ENCODE measurements at places on chromosomes 11 and 22. TPM values are rescaled to one million over a fixed set of nuclear protein-coding genes. Genes with fewer than 3 reads are reported as not detected.

Gene BARX2
- 2.9 TPM for polyA plus RNA-seq

Gene OR52H1
- polyA plus RNA-seq: not detected

Gene TBC1D22A
- 25.7 TPM for polyA plus RNA-seq

Gene OR8D1
- not detected for polyA plus RNA-seq

Gene GPR83
- polyA plus RNA-seq: 0.23 TPM

Gene RIC3
- 15.7 TPM for polyA plus RNA-seq

Gene ADM2
- polyA plus RNA-seq: 1.4 TPM

Gene OR4A5
- polyA plus RNA-seq: not detected

Gene CYB5R3
- polyA plus RNA-seq: 70.7 TPM

Gene MOGAT2
- 0.27 TPM for polyA plus RNA-seq

Gene MYBPC3
- 0.55 TPM for polyA plus RNA-seq

Gene TIRAP
- polyA plus RNA-seq: 4.8 TPM

Gene SLC5A12
- polyA plus RNA-seq: 0.18 TPM

Gene IGF2
- polyA plus RNA-seq: 7.2 TPM

Gene CELSR1
- polyA plus RNA-seq: 9.4 TPM

Gene SERPING1
- polyA plus RNA-seq: 164 TPM

Gene SLCO2B1
- polyA plus RNA-seq: 14.4 TPM

Gene PIH1D2
- 1.4 TPM for polyA plus RNA-seq

Gene ABCC8
- polyA plus RNA-seq: 0.62 TPM

Gene MYOD1
- 0.43 TPM for polyA plus RNA-seq

Gene CARD16
- polyA plus RNA-seq: 75.7 TPM

Gene SLC22A9
- polyA plus RNA-seq: 0.02 TPM

Gene GUCY1A2
- 0.14 TPM for polyA plus RNA-seq

Gene PKP3
- polyA plus RNA-seq: 26.5 TPM

Gene POTEH
- 0.02 TPM for polyA plus RNA-seq

All from thymus (tissue), 14 donors.